Adipocyte (in vitro differentiated cells): ENCODE measurements at places on chromosomes 16 and 17.

GRCh38 chr16:53600126-53600525 is 97.1 kb upstream of the AKTIP start:
- peak; percentile 32 for DNase-seq

GRCh38 chr17:59513934-59514841 is 51.2 kb upstream of the DHX40 start:
- DNase-seq = peak; percentile 55

DNA sequence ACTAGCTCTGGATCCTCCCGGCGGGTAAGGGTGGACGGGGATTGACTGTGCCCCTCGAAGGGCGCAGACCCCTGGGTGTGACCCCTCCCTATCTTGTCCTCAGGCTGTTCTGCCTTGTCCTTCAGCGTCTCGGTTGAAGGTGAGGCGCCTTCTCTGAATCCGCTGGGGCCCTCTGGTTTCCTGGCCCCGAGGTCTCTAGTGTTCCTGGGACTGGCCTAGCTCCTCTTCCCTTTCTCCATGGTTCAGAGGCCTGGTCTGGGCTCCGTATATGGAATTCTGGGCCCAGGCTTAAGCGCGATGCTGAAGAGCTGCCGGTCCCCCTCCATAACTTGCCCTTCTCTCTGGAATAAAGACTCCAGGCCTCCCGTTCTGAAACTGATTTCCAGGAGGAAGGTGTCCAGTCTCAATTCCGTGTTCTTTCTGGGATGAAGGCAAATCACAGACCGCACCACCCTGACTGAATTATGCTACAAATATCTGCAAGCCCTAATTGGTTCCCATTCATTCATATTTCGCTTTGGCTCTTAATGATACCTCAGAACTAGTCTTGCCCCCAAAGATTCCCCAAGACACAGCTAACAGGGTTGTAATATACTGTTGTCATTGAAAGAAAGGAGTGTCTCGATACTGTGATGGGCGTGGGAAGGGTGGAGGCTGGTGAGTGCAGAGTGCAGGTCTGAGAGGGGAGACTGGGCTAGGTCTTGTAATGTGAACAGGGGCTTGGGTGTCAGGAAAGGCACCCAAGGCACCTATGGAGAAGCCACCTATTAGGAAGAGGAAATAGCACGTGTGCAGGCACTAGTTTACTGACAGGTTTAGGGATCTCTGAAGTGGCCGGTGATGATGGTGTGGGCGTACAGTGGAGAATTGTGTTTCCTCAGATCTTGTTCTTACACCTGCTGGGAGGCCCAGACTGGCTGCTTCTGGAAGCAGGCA is 851 bp downstream of the EDC4 start:
- DNase-seq = peak; percentile 50

DNA sequence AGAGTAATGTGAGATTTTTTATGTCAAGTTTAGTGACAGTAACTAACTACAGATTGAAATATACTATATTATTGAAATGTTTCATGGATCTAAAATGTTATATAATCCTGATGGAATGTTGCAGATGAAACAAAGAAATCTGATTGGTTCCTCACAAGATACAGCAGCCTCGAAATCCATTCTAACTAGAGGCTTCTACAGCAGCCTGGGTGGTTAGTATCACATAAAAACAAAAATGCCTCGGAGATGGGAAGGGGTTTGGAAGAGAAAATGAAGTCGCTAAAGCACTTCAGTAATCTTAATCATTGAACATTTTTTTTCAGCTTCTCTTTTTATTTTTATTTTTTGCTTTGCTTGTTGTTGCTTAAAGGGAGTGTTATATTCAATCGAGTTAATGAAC is 75.2 kb downstream of the TANC2 start:
- no peak for DNase-seq

DNA sequence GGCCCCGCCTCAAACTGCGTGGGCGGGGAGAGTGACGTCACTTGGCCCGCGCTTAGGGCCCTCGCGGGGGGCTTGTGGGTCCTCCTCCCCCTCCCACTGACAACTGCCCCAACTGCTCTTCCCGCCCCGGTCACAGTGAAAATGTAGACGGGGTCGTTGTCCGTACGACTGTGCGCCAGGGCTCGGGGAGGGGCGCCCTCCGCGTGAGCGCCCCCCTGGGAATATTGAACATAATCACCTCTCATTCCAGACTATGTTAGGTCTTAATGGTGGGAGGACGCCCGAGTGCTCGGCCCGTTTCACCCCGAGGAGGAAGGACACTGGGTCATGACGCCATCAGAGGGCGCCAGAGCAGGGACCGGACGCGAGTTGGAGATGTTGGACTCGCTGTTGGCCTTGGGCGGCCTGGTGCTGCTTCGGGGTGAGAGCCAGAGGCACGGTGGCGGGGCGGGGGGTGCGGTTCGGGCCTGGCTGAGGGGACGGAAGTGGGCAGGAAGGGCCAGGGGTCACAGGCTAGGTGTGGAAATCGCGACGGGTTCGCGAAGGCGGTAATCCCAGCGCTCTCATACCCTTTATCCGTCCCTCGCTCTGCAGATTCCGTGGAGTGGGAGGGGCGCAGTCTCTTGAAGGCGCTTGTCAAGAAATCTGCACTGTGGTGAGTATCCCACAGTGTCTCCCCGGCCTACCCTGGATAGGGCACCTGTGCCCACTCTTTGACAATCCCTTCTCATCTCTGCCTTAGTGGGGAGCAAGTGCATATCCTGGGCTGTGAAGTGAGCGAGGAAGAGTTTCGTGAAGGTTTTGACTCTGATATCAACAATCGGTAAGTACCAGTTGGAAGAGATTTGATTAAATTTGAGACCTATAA is at the start of gene ELP5:
ELP5 (plus strand) TSS at position 40 of the 868 bp plus-strand sequence; CDS start at position 376, 336 bp downstream.
- peak; percentile 98 for DNase-seq

- no peak for DNase-seq
Observed at GRCh38 chr16:1642148-1642547, 30.0 kb downstream of the CRAMP1 start.

GRCh38 chr16:12500771-12501170 is 302.9 kb downstream of the CPPED1 start:
- DNase-seq = no peak

DNA sequence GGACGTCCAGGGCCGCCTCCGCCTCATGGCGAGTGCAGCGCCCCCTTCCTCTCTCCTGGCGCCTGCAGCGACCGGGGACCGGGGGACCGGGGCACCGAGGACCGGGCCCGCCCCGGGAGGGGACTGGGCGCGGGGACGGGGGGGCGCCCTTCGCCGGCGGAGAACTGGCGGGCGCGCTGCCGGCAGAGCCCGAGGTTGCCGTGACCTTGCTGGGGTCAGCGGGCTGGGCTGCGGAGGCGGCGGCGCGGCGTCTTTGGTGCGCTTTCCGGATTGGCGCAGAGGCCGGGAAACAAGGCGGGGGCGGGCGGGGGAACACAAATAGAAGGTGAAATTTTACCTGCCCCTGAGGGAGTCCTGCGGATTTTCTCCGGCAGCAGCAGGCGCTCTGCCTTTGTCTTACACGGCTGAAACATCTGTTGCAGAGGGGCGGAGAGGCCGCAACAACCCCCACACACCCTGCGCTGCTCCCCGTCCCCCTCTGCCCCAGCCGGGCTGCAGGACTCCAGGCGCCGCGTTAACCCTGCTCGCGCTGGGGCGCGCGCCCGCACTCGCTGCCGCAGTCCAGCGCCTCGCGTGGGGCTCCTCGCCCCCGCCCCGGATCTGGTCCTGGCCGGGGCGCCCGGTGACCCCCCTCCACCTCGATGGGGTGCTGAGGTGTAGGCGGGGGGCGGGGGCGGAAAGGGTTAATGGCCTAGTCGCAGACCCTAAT is 53.5 kb downstream of the SREBF1 start:
- DNase-seq = peak; percentile 52

- DNase-seq = peak; percentile 94
Observed at GRCh38 chr16:2205104-2205966, at the start of gene MLST8. MLST8 (plus strand) TSS chr16:2205454; CDS start chr16:2206086, 632 bp downstream.

- DNase-seq = no peak
Observed at GRCh38 chr16:12582696-12583095, 221.0 kb downstream of the CPPED1 start.

GRCh38 chr17:33266611-33267010 is 26.5 kb downstream of the ASIC2 start:
- DNase-seq = no peak

DNA sequence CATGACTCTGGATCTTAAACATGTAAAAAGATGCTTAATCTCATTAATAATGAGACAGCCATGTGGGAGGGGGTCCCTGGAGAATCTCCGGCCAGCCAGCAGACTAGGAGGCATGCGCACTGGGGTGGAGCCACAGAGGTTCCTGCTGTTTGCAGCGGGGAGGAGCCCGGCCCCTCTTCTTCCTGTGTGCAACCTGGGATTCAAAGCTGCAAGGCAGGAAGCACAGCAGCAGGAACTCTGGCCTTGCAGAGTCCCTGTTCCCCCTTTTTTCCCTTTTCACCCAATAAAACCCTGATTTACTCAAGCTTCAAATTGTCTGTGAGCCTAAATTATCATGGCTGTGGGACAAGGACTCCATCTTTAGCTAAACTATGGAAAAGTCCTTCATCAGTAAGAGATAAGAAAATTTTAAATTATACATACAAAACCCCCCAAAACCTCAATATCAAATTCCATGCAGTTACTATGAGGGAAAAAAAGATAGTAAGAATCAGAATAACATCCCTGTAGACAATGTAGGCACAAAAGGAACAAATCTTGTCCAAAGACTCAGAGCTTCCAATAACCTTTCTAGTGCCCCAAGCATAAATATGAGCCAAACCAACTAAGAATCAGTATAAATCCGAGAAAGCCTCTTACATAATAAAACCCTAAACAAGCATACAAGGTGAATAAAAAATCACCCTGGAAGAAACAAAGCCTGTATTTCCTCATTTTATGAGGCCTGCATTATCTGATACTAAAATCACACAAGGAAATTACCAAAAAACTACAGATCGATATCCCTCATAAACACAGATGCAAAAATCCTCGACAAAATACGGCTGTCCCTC is 12.1 kb downstream of the CFDP1 start:
- DNase-seq = peak; percentile 53

GRCh38 chr16:68749432-68749831 is 12.3 kb downstream of the CDH1 start:
- no peak for DNase-seq

DNA sequence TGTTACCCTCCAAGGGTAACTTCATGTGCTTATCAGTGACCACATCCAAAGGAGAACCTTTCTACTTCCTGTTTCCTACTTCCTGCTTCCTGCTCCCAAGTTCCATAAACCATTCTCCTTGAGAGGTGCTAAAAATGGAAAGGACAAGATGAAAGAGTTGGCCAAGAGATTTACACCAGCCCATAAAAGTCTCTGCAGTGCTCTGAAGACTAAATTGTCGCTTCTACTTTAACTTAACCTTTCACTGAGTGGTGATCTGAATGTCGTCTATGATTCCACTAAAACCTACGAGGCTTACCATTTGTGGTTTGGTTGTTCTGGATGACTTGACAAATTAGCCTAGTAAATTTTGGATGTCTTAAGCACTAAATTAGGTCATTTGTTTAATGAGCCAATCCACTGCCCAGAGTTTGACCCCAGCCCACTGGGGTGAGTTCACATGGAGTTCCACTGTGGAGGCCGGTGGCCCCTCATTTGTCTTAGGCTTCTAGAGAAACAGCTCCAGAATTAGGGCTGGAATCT is 333.1 kb downstream of the FOXL1 start:
- no peak for DNase-seq

GRCh38 chr16:50269769-50270509 is 3.6 kb downstream of the ADCY7 start:
- DNase-seq = no peak

- no peak for DNase-seq
Observed at GRCh38 chr16:80723091-80723490, 81.3 kb downstream of the CDYL2 start.

- peak; percentile 49 for DNase-seq
Observed at GRCh38 chr17:39235555-39236449, 10.1 kb upstream of the STAC2 start.

DNA sequence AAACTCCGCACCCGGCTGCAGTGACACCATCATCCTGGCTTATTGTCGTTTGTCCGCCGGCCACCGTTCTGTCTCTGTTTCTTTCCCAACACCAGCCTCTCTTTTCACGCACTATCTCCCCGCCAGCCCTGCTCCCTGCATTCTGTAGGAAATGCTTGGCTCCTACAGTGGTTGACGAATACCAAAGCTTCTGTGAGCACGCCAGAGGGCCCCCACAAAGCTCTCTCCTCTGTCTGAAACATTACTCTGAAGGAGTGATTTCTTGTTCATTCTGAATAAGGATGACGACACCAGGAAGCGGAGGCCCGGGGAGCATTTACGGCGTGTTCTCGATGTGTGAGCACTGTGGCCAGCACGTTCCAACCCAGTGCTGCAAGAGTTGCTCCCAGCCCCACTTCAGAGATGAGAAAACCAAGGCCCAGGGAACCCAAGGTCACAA is 58.8 kb downstream of the ADCY9 start:
- DNase-seq = no peak

GRCh38 chr16:381012-381788 is 578 bp downstream of the PGAP6 start:
- peak; percentile 69 for DNase-seq

- no peak for DNase-seq
Observed at GRCh38 chr17:79883202-79883601, 44.0 kb upstream of the CBX4 start.

DNA sequence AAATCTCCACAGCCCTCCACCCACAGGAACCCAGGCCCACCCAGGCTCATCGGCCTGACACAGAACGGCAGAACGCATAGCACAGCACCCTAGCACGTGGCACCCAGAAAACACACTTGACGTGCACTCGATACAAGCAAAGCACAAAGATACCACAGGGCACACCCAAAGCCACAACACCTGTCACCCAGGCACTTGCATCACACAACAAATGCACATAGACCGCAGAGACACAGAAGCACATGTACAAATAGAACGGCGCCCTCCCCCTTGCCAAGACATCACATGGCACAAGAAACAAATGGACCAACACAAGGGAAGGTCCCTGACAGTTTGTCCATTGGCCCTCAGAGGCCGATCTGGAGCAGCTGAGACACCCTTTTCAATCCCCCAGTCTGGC is 147.7 kb upstream of the WSCD1 start:
- DNase-seq = no peak

- no peak for DNase-seq
Observed at GRCh38 chr16:30983898-30984610, 953 bp upstream of the HSD3B7 start.

DNA sequence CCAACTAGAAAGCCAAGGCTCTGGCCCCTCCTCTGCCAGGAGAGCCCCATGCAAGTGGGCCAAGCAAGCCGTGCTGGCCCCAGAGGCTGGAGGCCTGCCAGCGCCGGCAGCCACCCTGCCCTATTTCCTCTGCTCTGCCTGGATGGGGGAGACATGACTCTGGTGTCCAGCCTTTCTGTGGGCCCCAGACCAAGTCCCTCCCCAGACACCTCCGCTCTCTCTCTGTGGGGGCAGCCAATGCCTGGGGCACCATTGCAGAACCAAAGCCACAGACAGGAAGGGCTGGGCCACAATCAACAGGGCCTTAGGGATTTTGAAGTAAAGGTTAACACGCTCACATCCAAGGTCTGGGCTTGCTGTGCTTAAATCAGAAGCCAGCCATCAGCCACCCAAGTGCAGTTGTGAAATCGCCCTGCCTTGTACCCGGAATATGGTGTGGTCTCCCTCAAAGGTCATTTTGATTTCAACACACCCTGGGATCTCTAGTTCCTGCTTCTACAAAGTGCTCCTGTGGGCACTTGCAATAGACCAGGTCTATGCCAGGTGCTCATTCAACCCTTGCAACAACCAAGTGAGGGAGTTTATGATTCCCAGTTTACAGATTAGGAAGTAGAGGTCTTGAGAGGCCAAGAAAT is 63.5 kb upstream of the TEX2 start:
- peak; percentile 83 for DNase-seq

- DNase-seq = no peak
Observed at GRCh38 chr16:57589374-57589773, 39.1 kb upstream of the ADGRG1 start.
